Activated gamma-delta T cell (primary cell): ENCODE measurements at places on chromosomes 3 and 15.

- no peak for DNase-seq
Observed at GRCh38 chr3:145272684-145273083, 888.3 kb downstream of the PLOD2 start.

DNA sequence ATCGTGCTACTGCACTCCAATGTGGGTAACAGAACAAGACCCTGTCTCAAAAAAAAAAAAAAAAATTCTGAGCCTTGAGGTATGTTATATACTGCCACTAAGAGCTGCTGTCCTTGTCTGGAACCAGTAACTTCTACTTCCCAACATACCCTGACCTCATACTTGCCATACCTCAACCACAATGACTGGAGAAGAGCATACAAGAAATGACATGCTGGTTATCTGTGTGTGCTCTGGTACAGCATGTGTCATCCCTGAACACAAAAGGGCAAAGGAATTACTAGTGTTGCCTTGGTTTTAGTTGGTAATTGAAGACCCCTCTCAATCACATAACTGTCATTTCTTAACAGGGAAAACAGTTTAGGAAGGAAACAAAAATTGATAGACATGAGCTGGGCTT lies 54.5 kb downstream of the MRPS25 start:
- DNase-seq, result no peak

DNA sequence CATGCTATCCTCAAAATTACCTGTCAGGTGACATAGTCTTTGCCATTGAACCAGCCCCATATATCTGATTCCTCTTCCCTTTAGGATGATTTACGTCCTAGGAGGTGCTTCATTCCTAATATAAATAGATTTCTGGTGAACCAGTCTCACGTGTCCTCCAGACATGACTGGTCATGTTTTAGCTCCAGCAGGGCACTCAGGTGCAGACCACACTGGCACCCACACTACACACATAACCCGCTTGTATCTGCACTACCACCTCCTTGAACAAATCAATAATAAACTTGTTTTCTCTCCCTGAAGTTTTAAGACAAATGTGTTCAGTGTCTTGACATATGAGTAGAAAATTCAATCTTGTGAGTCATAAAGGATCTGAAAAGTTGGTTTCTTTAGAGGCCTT lies 155.5 kb downstream of the GOLIM4 start:
- no peak for DNase-seq

DNA sequence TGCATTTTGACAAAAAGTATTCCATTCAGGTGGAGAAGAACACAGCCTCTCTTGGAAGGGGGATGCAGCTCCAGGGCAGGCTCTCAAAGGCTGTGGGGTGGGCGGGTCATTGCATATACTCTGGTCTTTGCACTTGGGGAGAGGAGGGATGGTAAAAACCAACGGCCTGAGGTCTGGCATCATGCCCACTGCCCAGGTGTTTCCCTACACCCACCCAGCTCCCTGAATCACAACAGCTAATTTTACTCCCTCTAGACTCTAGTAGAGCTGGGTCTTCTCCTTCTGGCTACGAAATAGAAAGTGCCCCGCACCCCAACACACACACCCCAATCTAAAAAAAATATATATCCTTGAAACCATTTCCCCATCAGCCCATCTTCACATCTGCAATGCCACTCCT lies 1.0 kb downstream of the MYLK start:
- no peak for DNase-seq

- DNase-seq, result no peak
Observed at GRCh38 chr3:183341545-183342288, 86.7 kb downstream of the MCF2L2 start.
